ENCODE measurements at places on chromosomes 12 and 14.

DNA sequence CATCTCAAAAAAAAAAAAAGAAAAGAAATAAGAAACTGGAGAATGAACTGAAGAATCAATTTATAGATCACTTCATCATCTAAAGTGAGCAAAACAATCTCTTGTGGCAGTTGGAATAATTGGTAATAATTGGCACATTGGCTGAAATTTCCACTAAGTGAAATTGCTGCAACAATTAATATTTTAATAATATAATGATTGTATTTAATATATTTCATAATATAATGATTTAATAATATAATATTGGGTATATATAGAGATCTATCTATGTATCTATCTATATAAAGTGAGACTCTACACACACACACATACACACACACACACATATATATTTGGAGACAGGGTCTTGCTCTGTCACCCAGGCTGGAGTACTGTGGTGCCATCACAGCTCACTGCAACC is 81.2 kb upstream of the PRICKLE1 start:
- no peak for DNase-seq

DNA sequence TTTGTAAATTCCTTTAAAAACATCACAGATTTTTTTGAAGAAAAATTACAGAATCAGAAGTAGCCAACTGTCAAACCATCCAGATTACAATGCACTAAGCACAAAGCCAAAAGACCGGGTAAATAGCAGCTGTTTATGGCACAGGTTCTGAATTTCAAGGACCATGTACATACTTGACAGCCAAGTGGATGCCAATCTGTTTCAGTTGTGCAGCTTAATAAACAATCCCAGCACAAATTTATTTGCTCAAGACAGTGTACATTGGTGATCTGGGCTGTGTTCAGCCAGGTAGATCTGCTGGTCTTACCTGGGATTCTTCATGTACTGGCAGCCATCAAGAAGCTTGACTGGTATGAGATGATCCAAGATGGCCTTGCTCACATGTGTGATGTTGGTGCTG is 229.8 kb upstream of the FLRT2 start:
- no peak for DNase-seq

DNA sequence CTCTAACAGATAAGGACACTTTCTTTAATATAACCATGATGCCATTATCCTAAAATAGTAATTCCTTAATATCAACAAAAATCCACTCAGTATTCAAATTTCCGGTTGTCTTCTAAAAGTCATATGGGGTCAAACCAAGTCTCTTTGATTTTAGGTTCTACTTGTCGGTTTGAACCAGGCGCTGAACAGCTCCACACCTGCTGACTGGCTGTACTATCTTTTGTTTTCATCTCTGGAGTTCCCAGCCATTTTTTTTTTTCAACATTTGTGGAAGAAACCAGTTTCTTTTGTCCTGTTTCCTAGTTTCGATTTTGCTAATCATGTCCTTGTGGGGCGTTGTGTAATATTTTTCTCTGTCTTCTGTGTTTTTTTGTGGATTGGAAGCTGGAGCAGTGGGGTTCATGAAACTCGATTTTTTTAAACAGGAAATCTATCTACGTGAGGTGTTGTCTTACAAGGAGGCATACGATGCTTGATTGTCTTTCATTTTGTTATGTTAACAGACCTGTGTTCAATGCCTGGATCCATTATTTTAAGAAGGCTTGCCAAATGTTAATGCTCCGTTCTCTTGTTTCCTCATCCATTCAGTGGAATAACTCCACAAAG is 50.2 kb downstream of the FZD10 start:
- no peak for DNase-seq

DNA sequence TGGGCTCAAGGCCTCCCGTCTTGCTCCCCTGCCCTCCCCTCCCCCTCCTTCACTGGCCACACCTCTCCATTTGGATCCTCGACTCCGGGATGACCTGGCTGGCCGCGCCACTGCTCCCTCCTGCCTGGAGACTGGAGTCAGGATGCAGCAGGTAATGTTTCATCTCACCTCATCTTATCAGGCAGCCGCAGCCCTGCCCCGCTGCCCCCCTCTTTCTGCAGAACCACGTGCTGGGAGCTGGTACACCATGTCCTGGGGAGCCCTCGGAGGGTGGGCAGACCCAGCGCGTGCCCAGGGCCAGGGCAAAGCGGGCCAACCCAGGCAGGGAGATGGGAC is 31.1 kb downstream of the BEGAIN start:
- no peak for DNase-seq

All from effector memory CD8-positive, alpha-beta T cell (primary cell).